ENCODE measurements at places on chromosomes 6 and 20. TPM values are rescaled to one million over a fixed set of nuclear protein-coding genes. Genes with fewer than 3 reads are reported as not detected.
A peak's percentile ranks its signal among the peaks of the same experiment; 100 is the strongest.

GRCh38 chr6:41318261-41318653 lies 17.2 kb upstream of the NCR2 start:
- peak; percentile 11 for DNase-seq

DNA sequence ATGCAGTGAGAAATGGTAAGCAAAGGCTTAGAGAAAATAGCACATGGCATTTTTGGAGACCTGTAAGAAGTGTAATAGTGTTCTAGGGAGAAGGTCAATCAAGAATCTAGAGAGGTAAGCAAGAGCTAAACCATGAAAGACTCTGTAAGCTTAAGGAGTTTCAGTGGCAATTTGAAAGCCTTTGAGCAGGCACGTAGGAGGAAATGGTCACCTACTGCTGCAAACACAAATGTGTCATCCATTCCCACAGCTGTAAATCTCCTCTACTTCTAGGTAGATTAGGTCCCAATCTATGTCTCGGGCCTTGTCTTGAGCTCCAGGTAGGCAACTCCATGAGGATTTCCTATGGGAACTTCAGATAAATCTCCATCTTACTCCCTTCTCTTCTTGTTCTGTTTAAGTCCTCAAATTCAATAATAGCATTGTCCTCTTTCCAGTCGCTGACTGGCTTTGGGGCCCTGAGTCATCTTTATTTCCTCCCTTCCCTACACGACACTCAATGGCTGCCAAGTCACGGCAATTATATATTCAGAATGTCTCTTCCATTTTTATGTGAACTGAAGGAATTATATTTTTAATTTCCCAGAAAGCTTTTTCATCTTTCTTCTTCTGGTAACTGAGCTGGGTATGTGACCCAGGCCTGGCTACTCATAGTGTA lies 24.2 kb upstream of the PAQR8 start:
- DNase-seq, result no peak

- no peak for DNase-seq
These were observed 1060.3 kb downstream of the KIF16B start for GRCh38 chr20:15512916-15513315.

GRCh38 chr6:25034431-25034921 lies 98.7 kb upstream of the RIPOR2 start:
- DNase-seq, result no peak

GRCh38 chr6:143765422-143766184 lies 77.5 kb upstream of the LTV1 start:
- no peak for DNase-seq

DNA sequence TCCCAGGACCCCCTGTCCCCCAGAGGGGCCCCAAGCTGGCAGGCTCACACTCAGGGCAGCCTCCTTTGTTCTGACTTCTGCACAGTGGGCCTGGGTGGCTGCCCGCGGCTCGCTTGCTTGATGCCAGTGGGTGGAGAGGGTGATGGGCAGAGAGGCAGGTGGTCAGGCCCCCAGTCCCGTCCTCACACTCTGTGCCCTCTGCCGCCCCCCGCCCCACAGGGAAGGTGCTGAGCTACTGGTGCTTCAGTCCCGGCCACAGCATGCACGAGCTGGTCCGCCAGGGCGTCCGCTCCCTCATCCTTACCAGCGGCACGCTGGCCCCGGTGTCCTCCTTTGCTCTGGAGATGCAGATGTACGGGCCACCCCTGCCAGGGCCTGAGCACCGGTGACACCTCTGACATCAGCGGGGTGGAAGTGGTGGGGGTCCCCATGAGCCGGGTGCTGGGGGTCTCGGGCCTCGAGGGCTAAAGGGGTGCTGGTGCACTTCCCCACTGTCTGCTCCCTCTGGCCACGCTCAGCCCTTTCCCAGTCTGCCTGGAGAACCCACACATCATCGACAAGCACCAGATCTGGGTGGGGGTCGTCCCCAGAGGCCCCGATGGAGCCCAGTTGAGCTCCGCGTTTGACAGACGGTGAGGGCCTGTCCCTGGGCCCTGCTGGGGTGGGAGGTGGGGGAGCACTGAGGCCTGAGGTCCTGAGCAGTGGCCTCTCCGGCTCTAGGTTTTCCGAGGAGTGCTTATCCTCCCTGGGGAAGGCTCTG lies 8.9 kb upstream of the TNFRSF6B start:
- no peak for DNase-seq

DNA sequence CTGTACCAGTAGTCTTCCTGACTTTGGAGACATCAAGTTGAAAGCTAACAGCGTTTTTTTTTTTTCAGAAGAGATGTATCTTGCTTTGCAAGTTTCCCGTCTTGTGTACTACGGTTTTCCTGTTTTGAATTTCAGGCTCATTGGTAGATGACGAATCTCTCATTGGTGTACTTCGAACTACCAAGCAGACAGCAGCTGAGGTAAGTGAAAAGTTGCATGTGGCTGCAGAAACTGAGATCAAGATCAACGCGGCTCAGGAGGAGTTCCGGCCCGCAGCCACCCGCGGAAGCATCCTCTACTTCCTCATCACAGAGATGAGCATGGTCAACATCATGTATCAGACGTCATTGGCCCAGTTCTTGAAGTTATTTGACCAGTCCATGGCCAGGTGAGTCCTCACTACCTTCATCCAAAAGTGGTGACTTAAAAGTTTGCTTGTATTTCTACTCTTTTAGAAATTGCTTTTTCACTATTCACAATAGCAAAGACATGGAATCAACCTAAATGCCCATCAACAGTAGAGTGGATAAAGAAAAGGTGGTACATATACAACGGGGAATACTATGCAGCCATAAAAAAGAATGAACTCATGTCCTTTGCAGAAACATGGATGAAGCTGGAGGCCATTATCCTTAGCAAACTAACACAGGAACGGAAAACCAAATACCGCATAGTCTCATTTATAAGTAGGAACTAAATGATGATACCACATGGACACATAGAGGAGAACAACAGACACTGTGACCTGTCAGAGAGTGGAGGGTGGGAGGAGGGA lies 110.6 kb upstream of the GLP1R start:
- no peak for DNase-seq

GRCh38 chr6:166619912-166620311 lies 7.1 kb downstream of the RPS6KA2 start:
- no peak for DNase-seq

- DNase-seq, result no peak
These were observed 589.2 kb upstream of the MAN1A1 start for GRCh38 chr6:119938752-119939151.

GRCh38 chr6:146292506-146292905 lies 251.1 kb upstream of the RAB32 start:
- no peak for DNase-seq

- peak; percentile 53 for DNase-seq
These were observed 38.9 kb upstream of the SNAP25 start for GRCh38 chr20:10179574-10180298.

- no peak for DNase-seq
These were observed 63.4 kb downstream of the PRDM1 start for GRCh38 chr6:106149472-106150069.

DNA sequence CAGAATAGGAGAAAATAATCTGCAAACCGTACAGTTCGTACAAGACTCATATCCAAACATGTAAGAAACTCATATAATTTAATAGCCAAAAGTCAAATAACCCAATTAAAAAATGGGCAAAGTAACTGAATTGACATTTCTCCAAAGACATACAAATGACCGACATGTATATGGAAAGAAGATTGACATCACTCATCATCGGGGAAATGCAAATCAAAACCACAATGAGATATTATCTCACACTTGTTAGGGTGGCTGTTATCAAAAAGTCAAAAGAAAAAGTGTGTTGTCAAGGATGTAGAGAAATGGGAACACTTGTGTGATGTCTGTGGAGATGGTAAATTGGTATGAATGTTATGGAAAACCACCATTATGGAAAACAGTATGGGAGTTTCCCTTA lies 70.5 kb upstream of the STXBP5 start:
- no peak for DNase-seq

- DNase-seq, result peak; percentile 47
These were observed 2.7 kb upstream of the MAFB start for GRCh38 chr20:40691566-40692239.

DNA sequence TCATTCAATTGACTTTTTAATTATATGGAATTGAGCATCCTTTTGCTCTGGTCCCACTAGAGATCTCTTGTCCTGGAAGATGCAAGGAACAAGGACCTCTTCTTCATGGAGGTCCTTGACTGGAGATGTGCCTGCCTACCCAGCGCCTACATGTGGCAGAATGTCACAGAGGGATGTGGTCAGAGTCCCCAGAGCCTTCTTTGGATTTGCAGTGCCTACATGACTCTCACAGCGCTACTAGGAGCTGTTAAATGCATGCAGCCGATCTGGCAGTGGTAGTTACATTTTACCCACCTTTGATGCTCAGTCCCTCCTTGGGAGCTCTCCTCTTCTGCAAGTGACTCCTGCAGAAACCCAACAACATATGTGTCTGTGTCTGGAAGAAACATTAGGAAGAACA lies 51.9 kb upstream of the ADTRP start:
- no peak for DNase-seq

DNA sequence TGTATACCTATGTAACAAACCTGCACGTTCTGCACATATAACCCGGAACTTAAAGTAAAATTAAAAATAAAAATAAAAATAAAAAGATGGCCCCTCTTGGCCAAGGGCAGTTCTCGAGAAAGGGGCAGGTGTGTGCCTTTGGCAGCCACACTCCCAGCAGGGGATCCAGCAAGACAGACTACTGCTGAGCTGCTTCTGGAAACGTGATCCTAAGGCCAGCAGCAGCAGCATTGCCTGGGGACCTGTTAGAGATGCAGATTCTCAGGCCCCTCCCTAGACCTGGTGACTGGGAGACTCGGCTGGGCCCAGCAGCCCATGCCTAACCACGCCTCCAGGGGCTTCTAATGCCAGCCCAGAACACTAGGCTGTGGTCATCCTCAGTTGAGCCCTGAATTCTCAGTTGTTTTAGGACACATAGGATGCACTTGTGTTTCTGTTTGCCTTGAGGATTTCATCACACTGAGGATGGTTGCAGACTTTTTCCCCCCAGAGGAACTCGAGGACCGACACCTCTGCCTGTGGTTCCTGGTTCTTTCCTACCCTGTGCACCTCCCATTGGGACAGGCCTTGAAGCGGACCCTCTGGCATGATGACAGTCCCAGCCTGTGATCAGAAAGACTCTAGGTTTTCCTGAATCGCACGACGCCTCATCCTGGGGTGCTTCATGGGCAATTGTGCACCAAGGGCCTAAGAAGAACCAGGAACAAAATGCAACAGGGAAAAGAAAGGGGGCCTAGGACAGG lies 105.9 kb downstream of the TOX2 start:
- DNase-seq, result no peak

Gene HSPA1L
- 1.2 TPM for total RNA-seq

Gene C6orf132
- 1.8 TPM for total RNA-seq

Gene LPA
- total RNA-seq, result not detected

Gene SUMO4
- 0.82 TPM for total RNA-seq

Gene DYNLT2
- 4.7 TPM for total RNA-seq

All from neural progenitor cell (in vitro differentiated cells).